ENCODE measurements at places on chromosomes 2 and 18. TPM values are rescaled to one million over a fixed set of nuclear protein-coding genes. Genes with fewer than 3 reads are reported as not detected.

Gene STARD6
- total RNA-seq, result 0.88 TPM

Gene NT5C1B
- total RNA-seq, result not detected

DNA sequence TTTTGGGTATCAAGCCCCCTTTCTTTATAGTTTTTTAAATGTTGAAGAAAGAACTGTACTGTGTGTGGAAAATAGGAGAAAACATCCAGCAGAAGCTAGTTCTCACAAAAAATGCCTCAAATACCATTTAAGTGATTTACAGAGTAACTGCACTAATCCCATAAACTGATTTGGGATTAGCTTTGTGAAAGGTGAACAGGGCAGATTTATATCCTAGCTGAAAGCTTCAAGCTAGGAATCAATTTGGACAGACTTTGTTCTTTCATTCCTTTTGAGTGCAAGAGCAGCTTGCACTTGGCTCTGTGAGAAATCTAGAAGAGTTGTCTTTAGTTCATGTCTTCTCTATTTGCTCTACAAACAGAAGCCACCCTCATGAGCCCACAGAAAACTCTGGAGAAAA, 183.9 kb upstream of the VRK2 start:
- no peak for DNase-seq

Gene UGT1A4
- total RNA-seq, result not detected

DNA sequence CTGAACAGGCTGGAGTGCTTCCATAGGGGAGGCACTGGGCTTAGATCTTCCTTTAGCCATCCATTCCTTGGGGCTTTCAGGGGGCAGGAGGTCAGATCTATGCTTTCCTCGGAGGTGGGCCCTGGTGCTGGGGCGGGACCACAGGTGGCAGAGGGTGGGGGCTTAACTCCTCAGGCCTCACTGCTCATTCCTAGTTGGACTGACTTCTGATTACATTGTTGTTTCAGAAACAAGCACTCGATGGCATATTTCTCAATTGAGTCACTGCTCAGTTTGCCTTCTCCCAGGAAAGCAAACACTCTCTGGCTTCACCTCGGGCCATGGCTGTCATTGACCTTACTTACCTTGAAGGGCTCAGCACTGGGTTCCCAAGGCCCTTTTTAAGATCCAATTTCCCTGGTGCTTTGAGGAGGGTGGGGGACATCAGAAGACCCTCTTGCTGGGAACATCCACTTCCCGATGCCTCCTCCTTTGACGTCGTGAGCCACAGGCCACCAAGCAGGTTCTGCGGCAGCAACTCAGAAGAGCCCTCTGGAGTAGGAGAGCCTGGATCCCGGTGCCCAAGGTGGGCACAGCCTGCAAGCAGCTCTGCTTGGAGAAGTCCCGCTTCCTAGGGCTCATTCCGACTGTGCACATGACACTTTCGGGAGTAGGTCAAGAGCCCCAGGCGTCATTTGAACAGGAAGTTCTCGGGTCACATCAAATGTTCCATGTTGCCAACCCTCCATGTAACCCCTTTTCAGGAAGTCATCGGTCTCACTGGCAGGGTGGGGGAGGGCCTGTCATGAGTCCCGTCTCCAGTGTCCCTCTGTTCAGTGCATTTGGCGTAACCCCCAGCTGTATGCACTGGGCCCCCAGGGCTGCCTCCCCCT, 40.6 kb downstream of the SDC1 start:
- DNase-seq, result peak; percentile 69

DNA sequence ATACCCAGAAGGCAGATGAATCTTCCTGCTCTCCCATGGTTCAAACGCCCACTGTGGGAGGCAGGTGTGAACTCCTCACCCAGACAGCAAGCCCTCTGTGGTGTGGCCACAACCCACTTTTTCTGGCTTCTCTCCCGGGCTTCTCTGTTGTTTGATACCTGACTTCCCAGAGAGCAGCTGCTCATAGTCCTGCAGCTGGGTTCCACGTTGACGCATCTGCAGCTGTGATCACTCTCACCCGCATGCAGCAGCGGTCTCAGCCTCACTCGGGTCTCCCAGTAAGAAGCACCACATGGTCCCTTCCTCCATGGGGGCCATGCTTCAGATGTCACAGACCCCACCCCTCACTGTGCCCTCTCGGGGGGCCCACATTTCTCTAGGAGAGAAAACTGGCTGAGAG, 3.5 kb downstream of the ASPRV1 start:
- DNase-seq, result peak; percentile 11

DNA sequence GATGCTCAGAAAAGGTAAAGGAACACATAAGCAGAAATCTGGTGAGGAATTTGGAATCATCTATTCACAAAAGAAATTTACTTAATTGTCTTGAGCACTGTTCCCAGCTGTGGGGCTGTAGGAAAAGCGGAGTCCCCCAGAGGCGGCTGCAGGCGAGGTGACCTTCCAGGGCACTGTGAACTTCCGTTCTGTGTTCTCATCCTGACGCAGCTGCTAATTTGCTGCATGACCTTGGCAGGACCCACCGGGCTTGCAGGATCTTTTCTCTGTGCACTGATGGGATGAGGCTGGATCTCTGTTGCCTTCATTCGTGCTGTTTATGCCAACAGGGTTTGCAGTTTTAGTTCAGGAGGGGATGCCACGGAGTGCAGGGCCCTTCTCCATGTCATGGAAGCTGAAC, 301.9 kb upstream of the MYT1L start:
- DNase-seq, result no peak

DNA sequence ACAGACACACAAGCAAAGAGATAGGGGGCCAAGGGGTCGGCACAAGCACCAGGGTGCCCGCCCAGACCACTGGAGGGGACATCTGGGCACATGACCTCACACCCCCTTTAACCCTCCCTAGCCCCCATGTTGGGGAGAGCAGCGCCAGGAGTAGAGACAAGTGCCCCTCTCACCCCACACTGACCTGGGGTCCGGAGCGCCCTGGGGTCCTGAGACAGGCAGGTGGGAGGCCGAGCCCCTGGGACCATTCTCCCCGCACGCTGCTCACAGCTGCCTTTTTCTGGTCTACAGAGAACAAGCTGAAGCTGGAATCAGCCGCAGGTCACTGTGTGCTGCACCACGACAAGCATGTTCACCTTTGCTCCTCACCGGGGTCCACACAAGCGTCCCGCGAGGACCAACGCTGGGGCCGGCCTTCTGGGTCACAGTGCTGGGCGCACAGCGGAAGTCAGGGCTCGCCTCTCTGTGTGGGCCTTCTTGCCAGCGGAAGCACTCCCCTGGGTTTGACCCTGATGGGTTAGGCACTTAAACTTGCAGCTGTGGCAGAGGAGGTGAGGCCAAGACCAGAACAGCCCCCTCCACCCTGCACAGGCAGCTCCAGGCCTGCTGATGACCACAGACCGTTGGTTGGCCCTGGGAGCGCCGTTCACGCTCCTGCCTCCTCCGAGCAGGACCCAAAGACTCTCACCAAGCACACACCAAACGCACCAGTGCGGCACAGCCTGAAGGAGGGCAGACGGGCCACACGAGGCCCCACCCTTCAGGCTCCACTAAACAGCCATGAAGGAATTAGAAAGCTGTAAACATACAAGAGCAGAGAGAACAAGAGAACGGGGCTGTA, 275.3 kb downstream of the EIPR1 start:
- DNase-seq, result no peak

DNA sequence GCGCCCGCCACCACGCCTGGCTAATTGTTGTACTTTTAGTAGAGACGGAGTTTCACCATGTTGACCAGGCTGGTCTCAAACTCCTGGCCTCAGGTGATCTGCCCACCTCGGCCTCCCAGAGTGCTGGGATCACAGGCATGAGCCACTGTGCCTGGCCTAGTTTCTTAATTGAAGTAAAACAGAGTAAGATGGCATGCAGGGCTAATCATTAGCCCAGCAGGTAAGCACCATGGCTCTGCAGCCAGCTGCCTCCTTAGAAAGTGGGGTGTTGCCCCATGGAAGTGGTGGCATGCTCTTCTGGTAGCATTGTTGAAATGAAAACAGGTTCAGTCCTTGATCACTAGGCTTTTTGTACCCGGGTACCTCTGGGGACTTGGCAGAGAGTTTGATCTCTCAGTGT, 12.4 kb downstream of the ATG4B start:
- no peak for DNase-seq

Gene FNDC4
- 6.3 TPM for total RNA-seq

GRCh38 chr2:24400207-24400907, 40.0 kb upstream of the ITSN2 start:
- no peak for DNase-seq

- DNase-seq, result peak; percentile 97
These were observed 7.4 kb downstream of the DLX2 start for GRCh38 chr2:172095146-172095904.

GRCh38 chr2:215662715-215663114, 226.8 kb upstream of the FN1 start:
- no peak for DNase-seq

Gene CD226
- total RNA-seq, result 0.49 TPM

GRCh38 chr2:109724533-109725460, 69.3 kb upstream of the RGPD5 start:
- DNase-seq, result no peak

GRCh38 chr2:162267996-162268395, 24.8 kb upstream of the FAP start:
- DNase-seq, result no peak
